ENCODE measurements at places on chromosomes 4 and X. TPM values are rescaled to one million over a fixed set of nuclear protein-coding genes. Genes with fewer than 3 reads are reported as not detected.
A peak's percentile ranks its signal among the peaks of the same experiment; 100 is the strongest.

GRCh38 chr4:166535865-166536264 is 662.8 kb downstream of the TLL1 start:
- H3K27ac ChIP-seq: no peak overlapping the region
- no peak overlapping the region for H3K4me3 ChIP-seq

GRCh38 chr4:189843413-189844009 is 97.2 kb upstream of the FRG1 start:
- peaks cover 2% of the 10 kb centered on the region for H3K36me3 ChIP-seq
- no peak for DNase-seq
- H3K27ac ChIP-seq: no peak overlapping the region
- no peak overlapping the region for H3K4me3 ChIP-seq
- no peaks in the 10 kb centered on the region for H3K4me1 ChIP-seq

DNA sequence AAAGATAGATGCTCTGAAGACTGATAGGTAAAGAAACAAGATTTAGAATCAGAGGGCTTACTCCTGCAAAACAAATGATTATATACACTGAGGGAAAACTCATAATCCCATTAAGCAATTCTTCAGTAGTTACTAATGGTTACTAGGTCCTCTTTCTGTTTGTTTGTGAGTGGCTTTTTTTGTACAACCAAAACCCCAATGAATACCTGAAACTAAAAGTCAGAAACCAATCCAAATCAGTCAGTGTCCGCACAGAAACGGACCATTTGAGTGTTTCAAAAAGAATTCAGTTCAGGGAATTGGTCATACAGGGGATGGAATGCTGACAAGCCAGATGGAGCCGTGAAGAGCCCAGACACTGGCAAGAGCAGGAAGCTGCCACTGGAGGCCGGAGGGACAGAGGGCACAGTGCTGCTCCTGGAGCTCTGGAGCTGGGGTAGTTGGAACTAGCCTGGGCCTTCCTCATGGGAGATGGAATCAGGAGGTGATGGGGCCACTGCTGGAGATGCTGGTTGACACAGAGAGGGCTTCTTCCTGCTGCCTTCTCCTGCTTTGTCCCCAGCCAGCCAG is 31.9 kb downstream of the SETD7 start:
- no peaks in the 10 kb centered on the region for H3K27me3 ChIP-seq
- DNase-seq: no peak
- peaks cover 23% of the 10 kb centered on the region for H3K36me3 ChIP-seq
- H3K27ac ChIP-seq: no peak overlapping the region
- no peak overlapping the region for H3K4me3 ChIP-seq

DNA sequence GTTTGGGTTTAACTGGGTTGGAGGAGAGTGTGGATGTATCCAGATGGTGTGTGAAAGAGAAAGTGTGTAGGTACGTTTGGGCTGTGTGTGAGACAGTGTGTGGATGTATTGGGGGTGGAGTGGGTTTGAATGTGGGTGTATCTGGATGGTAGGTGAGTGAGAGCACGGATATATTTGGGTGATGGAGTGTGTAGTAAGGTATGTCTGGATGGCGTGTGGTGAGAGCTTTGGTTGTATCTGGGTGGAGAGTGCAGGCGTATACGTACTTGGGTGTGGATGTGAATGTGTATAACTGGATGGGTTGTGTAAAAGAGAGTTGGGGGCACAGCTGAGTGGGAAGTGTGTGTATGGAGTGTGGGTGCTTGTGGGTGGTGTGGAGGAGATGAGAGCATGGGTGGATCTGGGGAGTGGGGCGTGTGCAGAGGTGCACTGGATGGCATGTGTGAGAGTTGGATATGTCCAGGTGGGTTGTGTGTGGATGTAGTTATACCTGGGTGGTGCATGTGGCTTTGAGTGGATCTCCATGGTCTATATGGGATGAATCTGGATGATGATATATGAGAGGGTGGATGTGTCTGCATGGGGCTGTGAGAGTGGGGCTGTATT is 6.8 kb downstream of the GPR173 start:
- H3K27ac ChIP-seq: no peak overlapping the region
- DNase-seq: no peak
- H3K4me1 ChIP-seq: no peaks in the 10 kb centered on the region
- no peaks in the 10 kb centered on the region for H3K27me3 ChIP-seq
- H3K36me3 ChIP-seq: no peaks in the 10 kb centered on the region

DNA sequence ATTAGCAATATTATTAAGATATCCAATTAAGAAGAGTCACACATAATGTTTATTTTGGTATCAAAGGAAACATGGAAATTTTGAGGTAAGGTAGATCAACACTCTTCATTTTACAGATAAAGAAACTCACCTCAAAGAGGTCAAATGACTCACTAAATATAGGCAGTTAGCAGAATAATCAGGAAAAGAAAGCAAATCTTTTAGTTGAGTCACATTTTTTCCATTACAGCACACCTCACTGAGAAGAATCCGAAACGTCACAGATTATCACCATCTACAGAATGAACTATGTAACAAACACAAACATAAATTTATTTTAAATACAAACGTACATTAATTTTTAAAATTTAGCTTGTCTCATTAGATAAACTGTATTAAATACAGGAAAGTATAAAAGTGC is 70.1 kb downstream of the TMEM47 start:
- no peak for DNase-seq
- H3K36me3 ChIP-seq: no peaks in the 10 kb centered on the region
- H3K4me1 ChIP-seq: no peaks in the 10 kb centered on the region

DNA sequence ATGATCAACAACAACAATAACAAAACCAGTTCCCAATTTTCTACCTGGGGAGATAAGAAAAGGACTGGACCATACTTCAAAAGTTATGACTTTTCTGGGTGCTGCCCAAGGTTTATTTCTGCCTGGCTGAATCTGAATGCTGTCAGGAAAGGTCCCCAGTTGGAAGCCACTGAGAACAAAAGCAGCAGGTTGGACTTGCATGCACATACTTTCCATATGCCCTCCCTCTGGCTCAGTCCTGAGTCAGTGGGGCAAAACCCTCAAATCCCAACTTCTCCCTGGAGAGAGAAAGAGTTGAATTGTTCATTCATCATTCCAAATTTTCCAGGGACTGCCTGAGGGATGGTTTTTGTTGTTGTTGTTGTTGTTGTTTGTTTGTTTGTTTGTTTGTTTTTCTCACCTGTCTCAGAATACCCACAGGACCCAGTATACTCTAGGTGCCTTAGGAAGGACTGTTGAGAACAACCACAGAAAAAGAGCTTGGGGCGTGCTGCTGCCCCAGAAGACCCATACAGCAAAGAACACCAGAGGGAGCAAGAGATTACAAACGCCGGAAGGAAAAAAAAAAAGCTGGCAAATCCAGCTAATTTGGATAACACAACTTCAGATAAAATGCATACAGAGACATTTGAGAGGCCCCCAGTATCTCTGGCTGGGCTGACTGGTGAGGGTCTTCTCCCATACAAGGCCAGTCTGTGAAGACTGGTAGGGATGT is 138.9 kb upstream of the INPP4B start:
- H3K27me3 ChIP-seq: peaks cover 9% of the 10 kb centered on the region
- no peaks in the 10 kb centered on the region for H3K36me3 ChIP-seq
- H3K4me3 ChIP-seq: no peak overlapping the region
- DNase-seq: no peak
- no peak overlapping the region for H3K27ac ChIP-seq

Gene EXOC1L
- total RNA-seq: not detected

GRCh38 chr4:76673362-76673761 is 224.6 kb downstream of the SOWAHB start:
- H3K4me1 ChIP-seq: no peaks in the 10 kb centered on the region
- DNase-seq: no peak
- peaks cover 26% of the 10 kb centered on the region for H3K27me3 ChIP-seq
- no peak overlapping the region for H3K27ac ChIP-seq
- no peak overlapping the region for H3K4me3 ChIP-seq

DNA sequence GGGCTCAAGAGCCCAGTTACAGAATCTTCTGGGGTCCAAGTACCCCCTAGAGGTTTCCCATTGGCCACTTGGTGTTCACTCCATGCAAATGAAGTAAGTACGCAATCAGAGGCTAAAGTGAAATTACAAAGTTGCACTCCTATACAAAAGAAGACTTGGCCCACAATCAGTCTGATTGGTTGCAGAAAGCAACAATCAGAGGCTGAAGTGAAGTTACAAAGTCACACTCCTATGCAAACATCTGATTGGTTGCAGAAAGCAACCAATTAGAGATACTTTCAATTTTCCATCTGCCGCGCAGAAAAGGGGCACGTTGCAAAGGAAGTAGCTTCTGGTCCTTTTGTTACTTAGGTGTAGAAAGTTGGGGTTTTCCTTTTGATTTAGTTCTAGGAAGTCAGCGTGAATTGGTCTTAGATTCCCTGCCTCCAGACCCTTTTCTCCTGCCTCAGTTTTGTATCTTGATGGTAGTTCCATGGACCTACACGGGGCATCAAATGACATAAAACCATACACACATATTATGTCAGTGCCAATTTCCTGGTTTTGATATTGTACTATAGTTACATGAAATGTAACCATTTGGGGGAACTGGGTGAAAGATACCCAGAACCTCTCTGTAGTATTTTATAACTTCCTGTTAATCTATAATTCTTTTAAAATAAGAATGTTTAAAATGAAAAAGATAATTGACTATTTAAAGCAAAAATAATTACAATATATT is 12.4 kb upstream of the PIN4 start:
- H3K36me3 ChIP-seq: no peaks in the 10 kb centered on the region
- H3K4me3 ChIP-seq: peak overlapping the region; percentile 89
- H3K27me3 ChIP-seq: no peaks in the 10 kb centered on the region
- peaks cover 8% of the 10 kb centered on the region for H3K4me1 ChIP-seq

Gene RAI2
- 0.82 TPM for total RNA-seq

DNA sequence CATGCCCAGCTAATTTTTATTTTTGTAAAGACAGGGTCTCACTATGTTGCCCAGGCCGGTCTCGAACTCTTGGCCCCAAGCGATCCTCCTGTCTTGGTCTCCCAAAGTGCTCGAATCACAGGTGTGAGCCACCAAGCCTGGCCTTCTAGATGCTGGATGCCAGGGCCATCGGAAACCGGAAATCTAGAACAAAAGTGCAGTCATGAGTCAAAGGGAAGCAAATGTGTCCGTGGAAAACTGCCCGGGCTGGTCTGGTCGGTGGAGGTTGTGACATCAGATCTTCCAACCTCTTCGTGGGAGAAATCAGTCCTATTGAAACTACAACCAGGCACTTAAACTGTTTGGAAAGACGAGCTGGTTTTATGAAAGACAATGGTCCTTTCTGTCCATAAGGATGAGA is 92.3 kb upstream of the SHOX start:
- H3K27ac ChIP-seq: no peak overlapping the region
- H3K27me3 ChIP-seq: no peaks in the 10 kb centered on the region
- H3K4me1 ChIP-seq: no peaks in the 10 kb centered on the region
- no peaks in the 10 kb centered on the region for H3K36me3 ChIP-seq

GRCh38 chr4:80229128-80229527 is 31.8 kb downstream of the PRDM8 start:
- no peak overlapping the region for H3K27ac ChIP-seq
- H3K27me3 ChIP-seq: peaks cover 19% of the 10 kb centered on the region
- no peak for DNase-seq
- H3K36me3 ChIP-seq: no peaks in the 10 kb centered on the region
- no peak overlapping the region for H3K4me3 ChIP-seq

GRCh38 chr4:18366892-18367291 is 345.3 kb upstream of the LCORL start:
- no peak for DNase-seq
- H3K27ac ChIP-seq: no peak overlapping the region

DNA sequence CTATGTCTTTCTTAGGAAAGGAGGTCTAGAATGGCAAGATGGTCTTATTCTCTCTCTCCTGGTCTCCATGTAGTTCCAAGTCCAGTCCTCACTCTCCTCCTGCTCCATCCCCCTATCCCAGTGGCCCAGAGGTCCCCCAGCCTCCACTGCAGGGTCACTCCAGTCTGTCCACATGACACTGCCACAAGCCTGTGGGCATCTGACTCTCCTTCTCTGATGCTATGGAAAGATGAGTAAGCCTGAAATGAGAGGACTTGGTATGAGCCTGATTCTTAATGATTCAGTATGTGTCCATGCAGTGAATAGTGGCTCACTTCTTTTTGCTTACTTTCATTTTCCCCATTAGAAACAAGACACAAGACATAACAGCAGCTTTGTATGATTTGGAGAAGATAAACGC is 516.8 kb upstream of the ADGRL3 start:
- no peaks in the 10 kb centered on the region for H3K4me1 ChIP-seq
- no peak overlapping the region for H3K27ac ChIP-seq
- no peak overlapping the region for H3K4me3 ChIP-seq
- H3K27me3 ChIP-seq: no peaks in the 10 kb centered on the region

DNA sequence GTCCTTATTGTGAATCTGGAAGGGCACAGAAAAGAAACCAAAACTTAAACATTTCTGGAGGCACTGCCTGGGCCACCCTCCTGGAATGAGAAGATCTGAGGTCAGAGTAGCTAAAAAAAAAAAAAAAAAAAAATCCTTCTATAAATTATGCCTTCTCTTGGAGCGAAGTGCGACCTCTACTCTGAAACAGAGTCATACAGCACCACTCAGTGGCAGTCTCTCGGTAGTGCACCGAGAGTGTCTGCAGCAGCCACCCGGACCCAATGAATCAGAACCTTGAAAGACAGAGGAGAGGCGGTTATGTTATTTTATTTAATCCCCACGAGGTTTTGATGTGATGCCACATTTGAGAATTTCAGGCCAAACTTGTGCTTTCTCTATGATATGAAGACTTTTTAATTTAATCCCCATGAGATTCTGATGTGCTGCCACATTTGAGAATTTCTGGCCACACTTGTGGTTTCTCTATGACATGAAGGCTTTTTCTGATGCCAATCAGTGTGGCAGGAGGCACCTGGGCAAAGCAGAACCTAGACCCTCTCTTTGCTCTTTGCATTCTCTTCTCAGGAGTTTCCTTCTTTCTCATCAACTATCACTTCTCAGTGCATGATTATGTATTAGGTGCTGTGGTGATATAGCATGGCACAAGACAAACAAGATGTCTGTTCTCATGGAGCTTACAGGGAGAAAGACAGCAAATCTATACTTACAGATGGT is 5.6 kb upstream of the CT47C1 start:
- no peaks in the 10 kb centered on the region for H3K4me1 ChIP-seq
- H3K4me3 ChIP-seq: no peak overlapping the region
- H3K27ac ChIP-seq: no peak overlapping the region
- peak; percentile 51 for DNase-seq

DNA sequence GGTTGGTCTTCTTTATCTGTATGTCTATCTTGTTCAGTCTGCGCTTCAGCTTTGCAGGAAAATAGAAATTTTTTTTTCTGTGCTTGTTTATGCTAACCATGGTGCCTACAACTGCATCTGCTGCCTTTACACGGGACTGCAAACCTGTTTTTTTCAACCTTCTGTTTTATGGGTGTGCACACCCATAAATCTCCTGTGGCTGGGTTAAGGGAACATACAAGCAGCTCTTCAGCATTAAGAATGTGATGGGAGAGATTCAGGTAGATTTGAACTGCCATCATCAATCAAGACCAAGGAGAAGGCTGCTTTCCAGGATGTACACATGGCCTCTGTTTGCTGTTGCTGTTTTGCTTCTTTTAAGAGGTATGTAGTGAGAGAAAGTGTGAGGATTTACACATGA is 502.9 kb downstream of the ANKRD50 start:
- H3K4me1 ChIP-seq: no peaks in the 10 kb centered on the region
- DNase-seq: no peak
- no peak overlapping the region for H3K4me3 ChIP-seq
- H3K27ac ChIP-seq: no peak overlapping the region
- no peaks in the 10 kb centered on the region for H3K27me3 ChIP-seq
- no peaks in the 10 kb centered on the region for H3K36me3 ChIP-seq

Measured in activated T-cell treated with anti-CD3 and anti-CD28 coated beads, Interleukin-2, amount 50 U/mL, for 72 hours (primary cell).